ENCODE measurements at places on chromosomes 11 and 22.

- H3K36me3 ChIP-seq = no peaks in the 10 kb centered on the region
- H3K27me3 ChIP-seq = no peaks in the 10 kb centered on the region
- H3K4me1 ChIP-seq = no peaks in the 10 kb centered on the region
- DNase-seq = no peak
- no peak overlapping the region for H3K4me3 ChIP-seq
Measured at GRCh38 chr11:27672836-27673464, 27.3 kb downstream of the BDNF start.

DNA sequence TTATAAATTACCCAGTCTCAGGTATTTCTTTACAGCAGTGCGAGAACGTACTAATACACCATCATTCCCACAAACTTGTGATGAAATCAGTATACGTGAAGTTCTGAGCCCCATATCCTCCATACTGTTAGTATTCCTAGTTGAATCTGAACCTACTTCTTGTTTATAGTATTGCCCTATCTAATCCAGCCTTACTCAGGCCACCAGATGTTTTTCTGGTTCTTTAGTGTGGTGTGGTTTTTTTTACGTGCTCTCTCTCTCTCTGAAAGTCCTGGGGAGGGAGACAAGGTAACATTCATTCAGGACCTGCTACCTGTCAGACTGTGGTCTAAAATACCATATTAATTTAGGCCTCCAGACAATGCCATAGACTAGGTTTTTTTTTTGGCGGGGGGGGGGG, 47.6 kb upstream of the TEAD1 start:
- H3K4me1 ChIP-seq = no peaks in the 10 kb centered on the region
- DNase-seq = no peak
- H3K36me3 ChIP-seq = no peaks in the 10 kb centered on the region
- H3K4me3 ChIP-seq = no peak overlapping the region
- H3K27ac ChIP-seq = no peak overlapping the region

DNA sequence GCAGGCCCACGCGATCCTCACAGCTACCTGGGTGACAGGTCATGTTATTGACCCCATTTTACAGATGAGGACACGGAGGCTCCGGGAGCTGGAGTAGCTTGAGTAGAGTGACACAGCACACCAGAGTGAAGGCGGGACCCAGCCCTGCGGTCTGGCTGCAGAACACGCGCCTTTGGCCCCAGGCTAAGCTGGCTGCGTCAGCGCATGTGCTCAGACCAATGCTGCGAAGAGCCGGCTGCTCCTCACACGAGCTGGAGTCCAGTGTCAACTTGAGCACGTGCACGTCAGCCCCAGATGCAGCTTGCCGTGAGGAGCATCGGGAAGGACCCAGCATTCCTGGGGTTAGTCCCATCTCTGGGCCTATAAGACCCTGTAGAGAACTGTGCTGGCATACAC, 49.9 kb downstream of the SCUBE1 start:
- H3K4me3 ChIP-seq = no peak overlapping the region
- peaks cover 5% of the 10 kb centered on the region for H3K4me1 ChIP-seq
- no peaks in the 10 kb centered on the region for H3K36me3 ChIP-seq
- H3K27ac ChIP-seq = no peak overlapping the region

GRCh38 chr11:118227865-118228785, 3.3 kb upstream of the JAML start:
- H3K4me3 ChIP-seq = peak overlapping the region; percentile 4
- peaks cover 59% of the 10 kb centered on the region for H3K4me1 ChIP-seq
- H3K27ac ChIP-seq = peak overlapping the region; percentile 61
- no peaks in the 10 kb centered on the region for H3K27me3 ChIP-seq
- H3K36me3 ChIP-seq = peaks cover 8% of the 10 kb centered on the region

- peaks cover 9% of the 10 kb centered on the region for H3K4me1 ChIP-seq
- no peak overlapping the region for H3K27ac ChIP-seq
- no peak for DNase-seq
Measured at GRCh38 chr11:6695377-6695776, 12.2 kb upstream of the MRPL17 start.

- H3K36me3 ChIP-seq = no peaks in the 10 kb centered on the region
- DNase-seq = no peak
- H3K4me3 ChIP-seq = no peak overlapping the region
- no peak overlapping the region for H3K27ac ChIP-seq
- H3K4me1 ChIP-seq = no peaks in the 10 kb centered on the region
- H3K27me3 ChIP-seq = no peaks in the 10 kb centered on the region
Measured at GRCh38 chr22:36081023-36081431, 52.4 kb upstream of the RBFOX2 start.

GRCh38 chr11:76231121-76231738, 24.9 kb upstream of the WNT11 start:
- H3K36me3 ChIP-seq = no peaks in the 10 kb centered on the region
- no peaks in the 10 kb centered on the region for H3K27me3 ChIP-seq
- peak overlapping the region; percentile 48 for H3K4me3 ChIP-seq

All from naive thymus-derived CD4-positive, alpha-beta T cell (primary cell).